ENCODE measurements at places on chromosomes 5 and 9.

DNA sequence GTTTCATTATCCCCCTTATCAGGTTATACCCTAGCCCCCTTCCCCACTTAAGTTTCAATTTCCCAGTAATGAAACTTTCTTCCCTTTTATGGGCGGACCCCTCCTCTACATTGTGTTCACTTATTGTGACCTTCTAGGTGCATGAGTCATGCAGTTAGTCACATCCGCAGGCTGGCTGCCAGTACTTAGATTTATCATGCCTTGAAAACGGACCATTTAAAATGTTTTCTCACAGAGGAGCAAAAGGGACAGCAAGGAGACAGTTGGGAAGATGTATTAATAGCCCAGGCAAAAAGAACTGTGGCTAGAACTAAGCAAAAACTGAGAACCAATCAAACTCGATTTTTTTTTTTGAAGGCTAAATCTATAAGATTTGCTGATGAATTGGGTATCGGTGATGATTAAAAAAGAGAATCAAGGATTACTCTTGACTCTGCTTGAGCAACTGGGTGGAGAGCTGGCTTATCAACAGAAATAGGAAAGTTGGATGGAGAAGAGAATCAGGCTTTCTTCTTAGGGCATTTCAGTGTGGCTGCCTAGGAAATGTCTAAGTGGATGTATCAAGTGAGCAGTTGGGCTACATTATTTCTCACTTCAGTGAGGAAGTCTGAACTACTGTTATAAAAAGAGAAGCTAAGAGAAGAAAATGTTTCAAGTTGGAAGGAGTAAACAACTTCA, 615.0 kb downstream of the HINT1 start:
- peak; percentile 52 for DNase-seq

DNA sequence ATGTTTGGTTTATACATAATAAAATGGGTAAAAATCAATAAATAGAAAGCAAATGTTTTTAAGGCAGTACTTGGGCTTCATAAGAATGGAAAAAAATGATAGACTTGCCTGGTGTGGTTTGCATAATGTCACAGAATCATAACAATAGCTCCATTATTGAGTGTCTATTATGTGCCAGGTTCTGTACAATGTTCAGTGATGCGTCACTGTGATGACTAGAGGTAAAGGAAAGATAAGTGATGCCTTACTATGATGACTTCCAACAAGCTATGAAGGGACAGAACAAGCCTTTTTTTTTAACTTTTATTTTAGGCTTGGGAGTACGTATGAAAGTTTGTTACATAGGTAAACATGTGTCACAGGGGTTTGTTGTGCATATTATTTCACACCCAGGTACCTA, 128.8 kb downstream of the TMC1 start:
- DNase-seq: no peak

- DNase-seq: no peak
Observed at GRCh38 chr9:134243778-134244467, 79.6 kb upstream of the RNU6ATAC start.

DNA sequence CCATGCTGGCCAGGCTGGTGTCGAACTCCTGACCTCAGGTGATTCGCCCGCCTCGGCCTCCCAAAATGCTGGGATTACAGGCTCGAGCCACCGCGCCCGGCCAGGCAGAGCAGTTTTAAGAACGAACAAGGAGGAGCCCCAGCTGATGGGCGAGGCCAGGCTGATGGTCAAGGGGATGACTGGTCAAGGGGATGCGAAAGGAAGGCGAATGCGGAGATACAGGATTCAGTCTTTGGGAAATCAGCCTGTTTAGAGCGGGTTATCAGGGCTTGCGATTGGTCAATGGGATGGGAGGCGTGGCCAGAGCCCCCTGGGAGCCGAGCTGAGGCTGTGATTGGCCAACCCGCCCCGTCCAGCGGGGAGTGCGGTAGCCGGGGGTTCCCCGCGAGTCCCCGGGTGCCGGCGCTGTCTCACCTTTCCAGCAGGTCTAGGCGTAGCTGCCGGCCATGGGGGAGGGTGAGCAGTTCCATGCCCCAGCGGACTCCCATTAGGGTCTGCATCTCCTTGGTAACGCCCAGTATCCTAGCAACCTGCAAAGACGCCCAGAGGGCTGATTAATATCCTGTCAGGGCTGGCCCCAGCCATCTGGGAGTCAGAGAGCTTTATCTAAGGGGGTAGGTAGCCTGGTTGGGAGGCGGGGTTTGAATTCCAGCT, 7.5 kb upstream of the TOR2A start:
- peak; percentile 40 for DNase-seq

- DNase-seq: no peak
Observed at GRCh38 chr9:123391946-123392345, 35.9 kb downstream of the CRB2 start.

DNA sequence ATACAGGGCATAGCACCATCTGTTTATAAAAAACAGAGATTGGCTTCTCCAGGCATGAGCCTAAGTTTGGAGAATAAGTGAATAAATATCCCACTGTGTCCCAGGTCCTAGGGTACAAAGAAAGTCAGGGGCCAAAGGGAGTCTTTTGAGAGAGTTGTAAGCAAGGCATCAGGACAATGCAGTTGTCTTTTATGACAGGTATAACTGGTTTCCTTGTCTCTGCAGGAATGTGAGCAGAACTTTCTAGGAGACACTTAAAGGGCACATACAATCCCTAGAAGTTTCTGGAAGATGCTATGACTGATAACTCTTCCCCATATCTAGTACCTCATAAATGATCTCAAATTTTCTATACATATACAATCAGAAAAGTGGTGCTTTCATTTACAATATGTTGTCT, 245.6 kb upstream of the RGMB start:
- no peak for DNase-seq

DNA sequence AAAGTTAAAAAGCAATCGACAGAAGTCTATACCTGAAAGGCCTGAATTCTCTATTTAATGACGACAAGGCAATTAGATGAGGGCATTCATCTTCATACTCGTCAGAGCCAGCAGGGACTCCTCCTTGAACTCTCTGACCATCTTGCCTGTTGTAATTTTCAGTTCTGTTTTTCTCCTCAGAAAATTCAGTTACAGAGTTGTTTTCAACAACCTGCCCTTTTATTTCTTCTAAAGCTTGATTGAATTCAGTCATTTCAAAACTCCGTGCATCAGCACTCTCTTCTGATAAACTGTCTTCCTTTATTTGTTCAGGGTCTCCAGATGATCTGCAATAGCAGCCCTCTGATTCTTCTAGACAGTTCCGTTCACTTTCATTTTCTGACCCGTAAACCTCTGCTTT, 15.6 kb downstream of the RIOK2 start:
- DNase-seq: no peak

DNA sequence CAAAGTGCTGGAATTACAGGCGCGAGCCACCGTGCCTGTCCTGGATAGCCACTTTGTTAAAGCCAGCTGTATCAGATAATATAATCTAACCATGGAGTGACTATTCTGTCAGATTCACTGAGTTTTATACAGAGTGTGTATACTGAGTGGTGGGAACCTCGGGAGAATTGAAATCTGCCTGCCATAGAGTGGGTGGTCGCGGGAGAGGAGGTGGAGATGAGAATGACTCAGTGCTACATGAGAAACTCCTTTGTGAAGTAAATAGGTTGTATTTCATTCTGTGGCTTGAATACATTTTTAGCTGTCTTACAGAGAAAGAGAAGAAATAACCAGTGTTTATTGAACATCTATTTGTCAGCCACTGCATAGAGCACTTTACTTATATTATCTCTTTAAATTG, 26.4 kb downstream of the ATP6V0E1 start:
- DNase-seq: peak; percentile 28

GRCh38 chr5:131524431-131524830, 110.6 kb downstream of the RAPGEF6 start:
- DNase-seq: no peak

DNA sequence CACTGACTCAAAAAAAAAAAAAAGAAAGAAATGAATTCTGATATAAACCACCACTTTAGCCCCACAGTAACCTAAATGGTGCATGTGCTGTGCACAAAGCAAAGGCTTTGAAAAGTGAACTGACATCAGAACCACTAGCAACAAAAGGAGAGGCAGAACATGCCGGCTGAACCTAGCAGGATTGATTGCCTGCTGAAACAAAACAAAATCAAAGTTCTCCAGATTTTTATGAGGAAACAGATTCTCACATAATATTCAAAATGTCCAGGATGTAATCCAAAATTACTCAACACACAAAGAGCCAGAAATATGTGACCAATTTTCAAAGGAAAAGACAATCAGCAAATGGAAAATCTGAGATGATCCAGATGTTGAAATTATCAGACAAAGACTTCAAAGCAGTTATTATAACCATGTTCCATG, 37.9 kb downstream of the UBTD2 start:
- peak; percentile 15 for DNase-seq

DNA sequence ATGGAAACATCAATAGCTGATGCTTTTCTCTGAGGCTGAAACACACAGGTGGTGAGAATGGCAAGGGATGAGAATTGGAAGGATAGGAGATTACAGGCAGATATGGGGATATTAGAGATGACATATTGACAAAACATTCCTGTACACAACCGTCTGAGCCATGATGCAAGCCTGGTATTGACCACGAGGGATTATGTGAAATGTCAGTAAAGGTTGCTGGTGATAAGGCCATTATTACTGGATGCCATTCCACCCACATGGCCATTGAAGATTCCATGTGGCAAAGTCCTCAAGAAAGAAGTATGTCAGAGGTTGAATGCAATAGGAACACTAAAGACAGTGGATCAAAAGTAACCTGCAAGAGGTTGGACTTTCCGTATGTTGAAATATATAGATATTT, 15.7 kb downstream of the GRAMD2B start:
- DNase-seq: no peak

GRCh38 chr5:148828511-148829247, 2.3 kb downstream of the ADRB2 start:
- no peak for DNase-seq

- no peak for DNase-seq
Observed at GRCh38 chr5:38613490-38613889, 57.0 kb upstream of the LIFR start.

DNA sequence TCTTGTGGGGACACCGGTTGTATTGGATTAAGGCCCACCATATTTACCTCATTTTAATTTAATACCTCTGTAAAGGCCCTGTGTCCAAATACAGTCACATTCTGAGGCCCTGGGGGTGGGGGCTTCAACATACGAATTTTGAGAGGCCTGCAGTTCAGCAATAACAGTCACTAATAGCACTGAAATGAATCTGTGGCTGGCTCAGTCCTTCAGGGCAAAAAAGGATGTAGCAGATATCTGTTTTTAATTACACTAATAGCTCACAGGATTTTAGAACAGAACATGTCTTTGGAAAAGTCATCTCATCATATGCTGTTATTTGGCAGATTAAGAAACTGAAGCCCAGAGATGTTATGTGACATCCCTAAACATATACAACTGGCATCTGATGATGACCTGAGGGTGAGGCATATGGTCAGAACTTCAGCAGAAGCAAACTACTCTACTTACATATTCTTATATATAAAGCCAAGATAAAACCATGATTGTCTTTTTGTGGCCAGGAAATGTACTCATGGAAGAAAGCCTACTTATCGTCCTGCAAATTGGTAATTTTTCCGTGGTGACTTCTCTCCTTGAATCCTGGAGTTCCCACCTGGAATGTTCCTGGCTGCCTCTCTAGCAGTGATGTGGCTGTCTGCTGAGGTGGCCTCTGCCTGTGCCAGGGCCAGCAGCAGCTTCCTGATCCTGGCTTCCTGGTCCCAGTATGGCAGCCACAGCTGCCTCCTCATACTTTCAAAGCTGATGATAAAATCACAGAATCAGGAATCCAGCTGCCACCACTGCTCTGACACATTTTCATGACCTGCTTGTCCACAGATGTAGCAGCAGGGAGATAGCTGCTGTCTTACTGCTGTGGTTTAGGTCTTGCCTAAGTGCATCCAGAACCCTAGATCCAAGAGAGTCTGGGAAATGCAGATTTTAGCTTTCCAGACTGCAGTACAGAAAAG, 72.1 kb upstream of the ANKRD55 start:
- DNase-seq: peak; percentile 42

- no peak for DNase-seq
Observed at GRCh38 chr5:177470759-177471536, 2.5 kb downstream of the DBN1 start.

DNA sequence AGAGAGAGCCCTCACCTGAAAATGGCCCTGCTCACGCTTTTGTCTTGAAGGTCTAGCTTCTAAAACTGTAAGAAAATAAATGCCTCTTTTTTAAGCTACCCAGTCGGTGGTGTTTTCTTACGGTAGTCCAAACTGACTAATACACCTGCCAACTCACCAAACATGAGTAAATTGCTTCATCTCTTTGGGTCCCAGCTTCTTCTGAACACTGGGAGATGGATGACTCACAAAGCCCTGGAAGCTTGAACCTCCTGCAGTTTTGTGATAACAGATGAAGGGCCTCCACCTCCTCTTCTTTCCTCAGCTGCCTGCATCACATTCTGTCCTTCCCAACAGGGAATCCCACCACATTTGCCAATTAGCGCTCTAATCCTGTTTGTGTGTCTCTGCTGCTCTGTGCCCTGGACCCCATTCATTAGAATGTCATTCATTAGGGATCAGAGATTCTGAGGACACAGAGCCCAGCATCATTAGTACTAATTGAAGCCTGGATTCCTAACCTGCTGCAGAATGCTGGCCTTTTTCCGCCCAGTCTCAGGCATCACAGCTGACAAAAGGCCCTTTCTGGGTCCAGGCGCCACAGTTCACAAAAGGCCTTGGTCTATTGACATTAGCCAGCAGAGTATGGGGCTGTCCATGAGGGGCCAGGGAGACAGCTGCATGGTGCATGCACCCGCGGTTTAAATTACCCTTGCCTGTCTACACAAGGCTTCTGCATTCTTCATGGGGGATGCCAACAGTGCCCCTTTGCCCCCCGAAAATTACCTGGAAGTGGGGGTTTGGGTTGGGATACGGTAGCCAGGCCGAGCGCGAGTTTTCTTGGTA, 349.3 kb downstream of the SEMA5A start:
- DNase-seq: peak; percentile 7

DNA sequence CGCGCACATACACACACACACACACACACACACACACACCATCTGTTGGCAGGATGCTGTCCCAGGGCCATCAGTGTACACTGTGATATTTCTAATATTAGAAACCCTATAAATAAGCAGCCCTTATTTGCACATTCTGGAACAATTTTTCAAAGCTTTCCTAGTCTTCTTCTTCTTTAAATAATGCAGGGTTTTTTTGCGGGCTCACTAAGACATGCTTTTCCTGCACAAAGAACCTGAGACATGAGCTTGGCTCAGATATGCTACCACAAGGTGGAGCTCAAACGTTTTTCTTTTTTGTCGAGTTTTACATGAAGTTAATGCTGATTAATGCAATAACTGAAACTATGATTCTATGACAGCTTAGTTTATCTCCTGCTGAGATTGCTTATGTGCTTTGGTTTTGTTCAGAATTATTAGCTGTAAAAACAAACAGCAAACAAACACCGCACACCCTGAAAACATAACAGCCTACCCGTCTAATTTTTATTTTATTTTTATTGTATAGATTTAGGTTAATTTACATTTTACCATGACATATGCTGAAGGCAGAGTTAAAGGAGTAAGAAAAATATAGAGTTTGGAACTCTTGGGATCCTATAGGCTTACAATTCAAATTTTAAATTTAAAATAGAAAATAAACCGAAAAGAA, 95.8 kb downstream of the ALDH1A1 start:
- DNase-seq: peak; percentile 42
